CD4-positive, alpha-beta T cell treated with Interleukin-17A for 4 hours (primary cell): ENCODE measurements at places on chromosomes 13 and 19.

- DNase-seq = no peak
These were observed 289.2 kb upstream of the KLF12 start for GRCh38 chr13:74423434-74423833.

GRCh38 chr13:30739761-30740642, 4.7 kb downstream of the ALOX5AP start:
- DNase-seq = peak; percentile 72

DNA sequence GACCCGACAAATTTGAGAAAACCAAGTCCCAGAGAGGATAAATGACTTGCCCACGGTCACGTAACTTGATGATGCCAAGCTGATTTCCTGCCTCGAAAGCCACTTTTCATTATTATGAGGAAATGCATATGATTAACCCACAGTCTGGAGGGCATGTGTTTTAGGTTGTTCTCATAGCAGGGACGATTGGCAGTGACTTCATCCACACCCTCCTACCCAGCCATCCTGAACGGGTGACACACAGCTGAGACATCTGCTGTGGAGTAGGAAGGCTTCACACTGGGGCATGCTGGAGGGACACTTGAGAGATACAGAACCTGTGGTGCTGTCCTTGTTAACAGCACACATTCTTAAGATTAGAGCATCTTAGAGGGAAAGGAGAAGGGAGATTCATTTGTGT, 65.4 kb upstream of the WDFY2 start:
- peak; percentile 14 for DNase-seq

DNA sequence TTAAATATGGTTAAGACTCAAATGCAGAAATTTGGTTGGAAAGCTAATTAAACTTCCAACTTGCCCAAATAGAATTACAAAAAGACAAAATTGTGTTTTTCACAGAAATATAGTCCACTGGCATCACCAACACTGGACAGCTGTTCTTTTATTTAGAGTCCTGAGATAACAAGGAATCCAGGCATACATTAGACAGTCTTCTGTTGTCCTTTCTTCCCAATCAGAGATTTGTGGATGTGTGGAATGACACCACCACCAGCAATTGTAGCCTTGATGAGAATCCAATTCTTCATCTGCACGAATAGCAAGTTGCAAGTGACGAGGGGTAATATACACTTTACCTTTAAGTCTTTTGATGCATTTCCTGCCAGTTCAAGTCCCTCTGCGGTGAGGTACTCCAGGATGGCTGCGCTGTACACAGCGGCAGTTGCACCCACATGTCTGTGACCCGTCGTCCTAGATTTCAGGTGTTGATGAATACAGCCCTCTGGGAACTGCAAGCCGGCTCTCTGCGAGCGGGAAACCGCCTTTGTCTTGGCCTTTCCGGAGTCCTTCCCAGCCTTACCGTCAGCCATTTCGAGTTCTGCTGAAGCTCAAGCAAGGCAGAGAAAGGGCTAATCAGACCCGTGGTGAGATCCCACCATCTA, 14.7 kb downstream of the UBAC2 start:
- peak; percentile 77 for DNase-seq

GRCh38 chr19:6393983-6394412, 1.0 kb upstream of the GTF2F1 start:
- DNase-seq = peak; percentile 84

- no peak for DNase-seq
These were observed 39.6 kb upstream of the FREM2 start for GRCh38 chr13:38647312-38647711.

GRCh38 chr19:46035986-46036743, 4.6 kb downstream of the IGFL4 start:
- DNase-seq = no peak

- DNase-seq = no peak
These were observed 12.8 kb downstream of the TMEM255B start for GRCh38 chr13:113771709-113772331.

DNA sequence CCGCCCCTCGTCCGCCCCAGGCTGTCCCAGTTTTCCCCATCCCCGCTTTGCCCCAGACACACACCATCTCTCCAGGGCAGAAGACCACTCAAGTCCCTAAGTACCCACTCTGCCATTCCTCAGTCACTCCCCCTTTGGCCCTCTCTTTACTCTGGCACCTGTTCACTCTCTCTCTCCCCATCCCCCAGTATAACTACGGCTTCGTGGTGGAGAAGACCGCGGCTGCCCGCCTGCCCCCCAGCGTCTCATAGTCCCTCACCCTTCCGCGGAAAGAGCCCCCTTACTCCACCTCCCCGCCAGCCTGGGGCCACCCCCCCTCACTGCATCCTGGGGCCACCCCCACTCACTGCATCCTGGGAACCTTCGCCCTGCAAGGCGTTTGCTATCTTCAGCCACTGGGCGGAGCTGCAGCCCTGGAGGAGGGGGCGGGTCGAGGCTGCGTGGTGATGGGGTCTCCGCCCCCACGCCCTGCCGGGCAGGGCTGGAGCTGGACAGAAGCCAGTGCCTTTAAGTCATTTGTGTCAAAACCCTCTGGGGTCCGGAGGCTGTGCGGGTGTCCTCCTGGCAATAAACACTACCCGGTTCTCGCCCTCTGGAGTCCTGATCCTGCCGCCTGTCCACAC, 5.0 kb downstream of the MVB12A start:
- peak; percentile 52 for DNase-seq

DNA sequence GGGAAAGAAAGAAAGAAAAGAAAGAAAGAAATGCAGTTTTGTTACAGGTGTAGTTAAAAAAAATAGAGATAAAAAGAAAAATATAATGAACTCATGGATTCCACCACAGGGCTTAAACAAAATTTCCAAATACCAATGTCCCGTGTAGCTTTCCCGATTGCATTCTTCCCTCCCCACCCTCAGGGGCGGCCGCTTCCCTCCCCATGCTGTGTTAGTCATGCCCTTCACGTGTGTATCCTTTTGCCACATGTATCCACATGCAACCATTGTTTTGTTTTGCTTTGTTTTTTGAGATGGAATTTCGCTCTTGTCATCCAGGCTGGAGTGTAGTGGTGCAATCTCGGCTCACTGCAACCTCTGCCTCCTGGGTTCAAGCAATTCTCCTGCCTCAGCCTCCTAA, 3.6 kb upstream of the KMT5C start:
- no peak for DNase-seq

GRCh38 chr19:58229255-58229639, 533 bp downstream of the ZNF544 start:
- DNase-seq = peak; percentile 13

GRCh38 chr13:71412231-71412630, 454.8 kb downstream of the DACH1 start:
- DNase-seq = no peak

GRCh38 chr19:18895038-18895823, 727 bp downstream of the CERS1 start:
- DNase-seq = no peak

DNA sequence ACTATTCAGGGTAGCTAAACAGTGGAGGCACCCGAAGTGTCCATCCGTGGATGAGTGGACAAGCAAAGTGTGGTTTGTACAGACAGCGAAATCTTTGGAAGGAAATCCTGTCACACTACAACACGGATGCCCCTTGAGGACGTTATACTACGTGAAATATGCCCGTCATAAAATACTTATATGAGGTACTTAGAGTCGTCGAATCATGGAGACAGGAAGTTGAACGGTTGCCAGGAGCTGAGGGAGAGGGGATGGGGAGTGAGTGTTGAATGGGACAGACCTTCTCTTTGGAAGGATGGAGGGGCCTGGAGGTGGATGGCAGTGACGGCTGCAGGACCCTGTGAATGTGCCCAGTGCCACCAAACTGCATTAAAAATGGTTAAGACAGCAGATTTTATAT, 11.6 kb downstream of the ATP4B start:
- DNase-seq = peak; percentile 27

- DNase-seq = peak; percentile 15
These were observed 12.2 kb downstream of the CFD start for GRCh38 chr19:871446-872265.

DNA sequence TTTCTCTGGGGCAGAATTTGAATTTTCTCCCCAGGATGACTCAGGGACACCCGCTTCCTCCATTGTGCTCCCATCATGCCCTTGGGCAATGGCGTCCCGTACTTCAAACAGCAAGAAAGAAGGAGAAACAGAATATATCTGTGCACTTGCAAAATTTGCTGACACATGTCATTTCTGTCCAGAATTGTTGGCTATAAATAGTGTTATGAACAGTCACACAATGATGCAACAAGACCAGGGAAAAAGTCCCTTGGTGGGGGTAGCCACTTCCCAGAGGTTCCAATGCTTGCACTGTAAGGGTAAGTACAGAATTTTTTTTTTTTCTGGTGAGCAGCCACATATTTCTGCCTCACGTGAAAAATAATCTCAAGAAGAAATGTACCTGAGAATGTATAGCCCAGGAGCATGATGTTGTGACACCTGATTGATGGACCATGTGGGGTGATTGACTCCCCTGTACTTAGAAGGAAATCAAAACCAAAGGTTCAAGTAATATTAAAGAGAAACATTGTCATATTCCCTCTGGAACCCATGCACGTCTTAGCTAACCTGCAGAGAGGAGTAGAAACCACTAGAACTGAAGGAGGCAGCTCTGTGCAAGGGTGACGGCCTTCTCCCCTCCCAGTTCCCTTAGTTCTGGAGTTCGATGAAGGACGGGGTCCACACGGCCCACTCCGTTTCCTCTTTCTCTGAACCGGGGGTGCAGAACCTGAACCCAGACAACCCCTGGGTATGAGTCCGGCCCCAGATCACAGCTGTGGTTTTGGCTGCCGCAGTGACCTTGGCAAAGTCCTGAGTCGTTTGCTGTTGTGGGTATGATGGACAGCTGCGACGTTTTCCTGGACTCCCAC, 9.3 kb upstream of the LAIR1 start:
- no peak for DNase-seq

DNA sequence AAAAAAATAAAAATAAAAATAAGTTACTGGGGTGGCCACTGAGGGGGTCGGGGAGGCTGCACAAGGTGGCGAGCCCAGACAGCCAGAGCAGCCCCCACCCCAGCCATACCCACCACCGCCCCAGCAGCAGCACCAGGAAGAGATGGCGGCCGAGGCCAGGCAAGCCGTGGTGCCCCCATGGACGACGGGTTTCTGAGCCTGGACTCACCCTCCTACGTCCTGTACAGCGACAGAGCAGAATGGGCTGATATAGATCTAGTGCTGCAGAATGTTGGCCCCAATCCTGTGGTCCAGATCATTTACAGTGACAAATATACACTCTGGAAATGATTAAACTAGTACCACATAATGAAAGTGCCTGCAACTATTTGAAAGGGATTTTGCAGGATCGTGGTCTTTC, 71.6 kb upstream of the ZDHHC20 start:
- DNase-seq = no peak

GRCh38 chr13:113663934-113664333, 3.1 kb upstream of the GRK1 start:
- no peak for DNase-seq

DNA sequence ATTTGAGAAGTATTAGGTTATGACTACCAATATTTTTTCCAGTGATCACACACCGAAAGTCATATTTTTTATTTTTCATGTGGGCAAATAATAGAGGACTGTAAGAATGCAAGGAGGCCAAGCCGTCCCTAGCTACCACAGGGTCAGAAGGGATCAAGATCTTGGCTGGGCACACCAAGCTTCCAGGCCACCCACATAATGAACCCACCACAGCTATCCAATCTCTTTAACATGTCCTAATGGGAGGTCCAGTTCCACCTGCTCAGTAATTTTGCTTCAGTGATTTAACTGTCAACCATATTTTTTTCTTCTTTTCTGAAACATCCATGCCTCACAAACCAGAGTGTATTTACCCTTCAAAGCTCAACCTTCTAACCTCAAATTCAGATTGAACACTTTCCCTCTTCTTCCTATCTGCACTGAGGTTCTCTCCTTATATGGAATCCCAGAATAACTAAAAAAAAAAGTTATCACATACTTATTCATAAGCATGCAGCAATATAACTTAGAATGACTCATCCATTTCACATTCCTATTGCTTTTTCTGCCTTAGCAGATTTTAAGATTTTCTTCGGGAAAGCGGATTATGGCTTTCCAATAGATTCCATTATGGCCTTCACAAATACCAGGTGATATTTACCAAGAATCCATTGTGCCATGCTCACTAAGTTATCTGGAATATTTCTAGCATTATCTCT, 12.2 kb downstream of the ARGLU1 start:
- no peak for DNase-seq

GRCh38 chr13:49985129-49985528, 11.7 kb upstream of the TRIM13 start:
- no peak for DNase-seq

DNA sequence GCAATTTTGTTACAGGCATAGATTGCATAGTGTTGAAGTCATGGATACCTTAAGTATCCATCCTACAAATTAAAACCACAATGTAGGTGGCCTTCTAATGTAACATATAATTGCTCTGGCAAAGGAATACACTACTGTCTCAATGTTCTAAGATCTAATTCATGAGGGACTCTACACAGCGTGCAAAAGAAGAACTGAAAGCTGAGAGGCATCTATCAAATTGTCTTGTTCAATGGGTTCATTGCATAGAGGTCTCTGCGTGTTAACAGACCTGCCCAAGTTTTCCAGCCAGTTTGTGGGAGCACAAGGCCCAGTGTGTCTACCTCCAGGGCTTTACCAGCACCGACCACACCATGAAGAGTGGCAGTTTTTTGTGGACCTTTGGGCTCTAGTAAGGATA, 451.4 kb downstream of the ITGBL1 start:
- no peak for DNase-seq

DNA sequence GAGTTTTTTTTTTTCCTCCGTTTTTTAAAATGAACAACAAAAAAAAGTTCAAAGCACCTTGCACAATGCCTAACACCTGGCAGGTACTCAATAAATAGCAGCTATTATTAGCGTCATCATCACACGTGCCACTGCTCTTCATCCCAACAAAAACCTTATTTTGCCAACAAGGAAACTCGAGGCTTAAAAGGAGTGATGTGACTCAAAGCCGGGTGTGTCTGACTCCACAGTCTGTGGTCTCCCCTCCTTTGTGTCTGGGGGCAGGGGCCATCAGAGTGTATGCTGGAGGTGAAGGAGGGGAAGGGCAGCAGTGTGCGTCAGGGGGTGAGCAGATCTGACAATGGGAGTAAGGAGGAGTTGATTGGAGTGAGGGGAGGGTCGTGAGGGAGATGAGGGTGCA, 34.1 kb upstream of the POU2F2 start:
- DNase-seq = no peak

DNA sequence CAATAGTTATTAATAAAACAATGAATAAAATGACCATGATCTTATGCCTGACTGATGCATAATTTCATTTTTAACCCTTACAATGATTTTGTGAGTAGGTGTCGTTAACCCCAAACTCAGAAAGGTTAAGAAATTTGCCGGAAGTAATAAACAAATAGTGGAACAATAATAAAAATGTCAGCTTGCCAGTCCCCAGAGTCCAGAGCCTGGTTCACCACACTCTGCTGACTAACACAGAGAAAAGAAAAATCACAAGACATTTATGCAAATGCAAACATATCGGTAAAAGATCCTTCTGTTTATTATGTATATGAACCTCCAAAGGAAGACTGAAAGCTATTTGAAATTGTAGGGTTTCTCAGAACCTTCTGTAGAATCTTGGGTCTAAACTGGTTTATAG, 563.7 kb downstream of the EFNB2 start:
- no peak for DNase-seq

- DNase-seq = no peak
These were observed 9.4 kb downstream of the ZNF546 start for GRCh38 chr19:40006273-40006691.
